ENCODE measurements at places on chromosomes 5 and 9. TPM values are rescaled to one million over a fixed set of nuclear protein-coding genes. Genes with fewer than 3 reads are reported as not detected.

DNA sequence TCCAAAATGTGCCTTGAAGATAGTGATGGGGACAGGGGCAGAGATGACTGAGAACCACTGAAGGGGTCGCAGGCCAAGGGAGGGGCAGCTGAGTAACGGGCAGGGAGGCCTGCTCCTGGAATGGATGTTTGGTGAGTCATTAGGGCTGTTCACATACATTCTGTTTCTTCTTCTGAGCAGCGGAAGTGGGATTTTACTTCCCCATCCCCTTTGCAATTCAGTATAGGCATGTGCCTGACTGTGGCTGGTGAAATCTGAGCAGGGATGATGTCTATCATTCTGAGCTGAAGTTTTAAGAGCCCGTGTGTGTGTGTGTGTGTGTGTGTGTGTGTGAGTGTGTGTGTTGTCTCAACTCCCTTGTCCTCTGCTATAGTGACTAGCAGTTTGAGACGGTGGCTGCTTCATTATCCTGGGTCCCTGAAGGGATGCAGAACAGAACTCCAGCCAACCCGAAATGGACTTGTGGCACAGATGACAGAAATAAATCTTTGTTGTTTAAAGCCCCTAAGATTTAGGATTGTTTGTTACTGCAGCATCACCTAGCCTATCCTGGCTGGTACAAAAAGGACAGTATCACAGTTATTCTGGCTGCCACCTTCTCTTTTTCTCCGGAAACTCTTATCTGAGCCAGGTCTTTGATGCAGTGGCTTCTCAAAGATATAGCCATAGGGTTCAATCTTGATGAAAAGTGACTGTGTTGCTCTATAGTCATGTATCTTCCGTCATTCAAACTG, 29.2 kb upstream of the TGFBI start:
- no peak overlapping the region for H3K4me3 ChIP-seq
- H3K27me3 ChIP-seq: no peaks in the 10 kb centered on the region
- H3K27ac ChIP-seq: no peak overlapping the region
- H3K36me3 ChIP-seq: no peaks in the 10 kb centered on the region
- no peak for DNase-seq

DNA sequence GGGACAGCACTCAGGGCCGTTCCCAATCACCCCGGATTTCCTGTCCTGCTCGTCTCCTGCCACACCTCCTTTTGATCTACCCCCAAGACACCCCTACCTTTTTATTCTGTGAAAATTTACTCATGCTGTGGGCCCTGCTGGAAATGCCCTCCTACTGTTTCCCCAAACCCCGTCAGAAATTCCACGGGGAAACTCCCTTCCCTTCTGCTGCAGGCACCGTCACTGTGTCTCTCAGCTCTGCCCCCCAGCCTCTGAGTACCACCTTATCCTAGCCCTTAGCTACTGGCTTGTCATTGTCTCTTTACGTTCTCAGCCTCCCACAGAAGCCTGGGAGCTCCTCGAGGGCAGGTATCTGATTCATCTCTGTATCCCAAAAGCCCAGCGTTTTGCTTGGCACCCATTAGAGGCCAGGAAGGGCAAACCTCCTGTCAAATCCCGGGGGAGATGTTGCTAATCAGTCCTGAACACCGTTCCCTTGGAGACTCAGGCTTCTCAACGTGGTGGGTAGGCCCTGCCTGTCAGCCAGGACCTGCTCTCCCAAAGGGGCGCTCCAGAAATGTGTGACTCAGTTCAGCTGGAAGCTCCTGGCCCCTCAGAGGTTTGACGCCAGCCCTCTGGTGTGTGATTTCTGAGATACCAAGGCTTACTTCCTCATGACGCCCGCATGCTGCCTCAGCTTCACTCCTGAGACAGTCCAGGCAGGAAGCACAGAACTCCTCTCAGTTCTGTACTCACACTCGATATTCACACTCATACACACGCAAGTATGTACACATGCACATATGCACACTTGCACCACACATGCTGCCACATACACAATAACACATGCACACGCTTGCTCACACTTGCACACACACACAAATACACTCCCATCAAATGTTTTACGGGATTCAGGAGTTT, 50.7 kb upstream of the GRHPR start:
- no peak overlapping the region for H3K27ac ChIP-seq
- no peak for DNase-seq
- no peaks in the 10 kb centered on the region for H3K4me1 ChIP-seq
- no peaks in the 10 kb centered on the region for H3K36me3 ChIP-seq

DNA sequence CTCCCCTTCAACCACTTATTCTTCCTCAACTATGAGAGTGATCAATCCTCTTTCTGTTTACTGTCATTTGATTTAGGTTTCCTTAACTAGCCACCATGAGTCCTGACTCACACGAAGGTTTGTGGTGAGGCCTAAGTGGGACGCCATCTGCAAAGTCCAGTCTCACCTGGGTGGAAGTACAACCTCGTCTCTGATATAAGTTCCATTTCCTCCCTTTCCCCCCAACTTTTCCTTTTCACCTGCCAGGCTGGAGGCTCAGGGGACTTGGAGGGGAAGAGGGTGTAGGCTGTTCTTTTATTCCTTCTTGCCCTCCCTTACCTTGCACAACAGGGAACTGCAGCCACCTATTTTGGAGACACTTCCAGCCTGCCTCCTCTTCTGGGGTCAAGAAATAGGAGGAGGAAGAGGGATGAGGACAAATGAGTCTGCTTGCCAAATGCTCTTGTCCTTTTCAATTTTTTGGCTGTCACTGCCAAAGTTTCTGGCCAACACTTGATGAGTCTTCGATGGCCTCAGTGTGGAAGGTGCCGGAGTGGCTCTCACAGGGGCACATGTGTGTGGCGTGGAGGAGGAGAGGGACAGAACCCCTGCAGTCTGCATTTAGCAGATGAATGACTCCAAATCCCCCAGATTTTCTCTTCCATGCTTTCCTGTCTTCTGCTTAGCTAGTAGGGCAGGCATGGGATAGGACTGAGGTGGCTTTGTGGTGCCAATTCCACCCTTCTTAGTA, 249.6 kb downstream of the NSG2 start:
- H3K36me3 ChIP-seq: no peaks in the 10 kb centered on the region
- no peak overlapping the region for H3K4me3 ChIP-seq
- no peak for DNase-seq
- no peaks in the 10 kb centered on the region for H3K4me1 ChIP-seq
- no peaks in the 10 kb centered on the region for H3K27me3 ChIP-seq

HRCT1 gene
- 65.0 TPM for total RNA-seq

- no peaks in the 10 kb centered on the region for H3K36me3 ChIP-seq
- H3K4me1 ChIP-seq: no peaks in the 10 kb centered on the region
- no peak overlapping the region for H3K27ac ChIP-seq
- no peak overlapping the region for H3K4me3 ChIP-seq
These were observed 1233.8 kb upstream of the WWC1 start for GRCh38 chr5:167057665-167058064.

DNA sequence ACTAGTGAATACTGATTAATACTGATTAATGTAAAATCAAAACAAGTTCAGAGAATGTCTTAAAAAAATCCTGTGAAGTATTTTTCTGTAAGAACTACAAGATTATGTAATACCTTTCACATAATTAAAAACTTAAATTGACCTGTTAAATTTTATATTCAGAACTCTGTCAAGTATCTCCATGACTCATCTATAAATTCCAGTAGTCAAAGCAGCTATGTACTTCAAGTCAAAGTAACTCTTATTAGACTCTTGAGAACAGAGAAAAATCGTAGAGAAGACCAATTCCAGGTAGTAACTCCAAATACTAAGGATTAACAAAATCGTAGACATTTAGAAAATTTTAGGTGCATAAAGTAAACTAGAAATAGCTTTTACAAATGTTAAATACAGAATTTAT, 77.1 kb downstream of the HOMER1 start:
- DNase-seq: no peak
- H3K36me3 ChIP-seq: no peaks in the 10 kb centered on the region
- no peaks in the 10 kb centered on the region for H3K27me3 ChIP-seq
- H3K27ac ChIP-seq: no peak overlapping the region

NSUN2 gene
- 69.9 TPM for total RNA-seq

DNA sequence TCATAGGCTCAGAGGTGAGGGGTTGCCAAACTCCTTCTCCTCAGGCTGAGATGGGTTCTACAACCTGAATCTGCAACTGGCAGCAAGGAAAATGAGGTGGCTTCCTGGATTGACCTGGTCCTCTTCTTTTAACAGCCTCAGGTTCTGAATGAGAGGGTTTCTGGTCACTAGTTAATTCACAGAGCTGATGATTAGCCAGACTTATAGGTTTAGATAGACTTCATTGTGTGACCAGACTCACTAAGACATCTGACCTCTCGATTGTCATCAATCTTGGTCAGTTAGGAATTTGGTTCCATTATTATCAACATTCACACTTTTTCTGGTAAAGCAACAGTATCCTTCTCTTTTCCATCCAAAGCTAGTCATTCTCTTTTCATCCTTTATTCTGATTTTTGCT, 257.9 kb downstream of the PAPPA start:
- no peak for DNase-seq
- H3K27me3 ChIP-seq: no peaks in the 10 kb centered on the region
- no peaks in the 10 kb centered on the region for H3K36me3 ChIP-seq
- no peak overlapping the region for H3K27ac ChIP-seq

SV2C gene
- total RNA-seq: 0.20 TPM

Measured in colonic mucosa (tissue), 4 donors.